ENCODE measurements at places on chromosomes 16 and 17.

- no peak for DNase-seq
Measured at GRCh38 chr17:76193591-76193990, 46.7 kb downstream of the RNF157 start.

DNA sequence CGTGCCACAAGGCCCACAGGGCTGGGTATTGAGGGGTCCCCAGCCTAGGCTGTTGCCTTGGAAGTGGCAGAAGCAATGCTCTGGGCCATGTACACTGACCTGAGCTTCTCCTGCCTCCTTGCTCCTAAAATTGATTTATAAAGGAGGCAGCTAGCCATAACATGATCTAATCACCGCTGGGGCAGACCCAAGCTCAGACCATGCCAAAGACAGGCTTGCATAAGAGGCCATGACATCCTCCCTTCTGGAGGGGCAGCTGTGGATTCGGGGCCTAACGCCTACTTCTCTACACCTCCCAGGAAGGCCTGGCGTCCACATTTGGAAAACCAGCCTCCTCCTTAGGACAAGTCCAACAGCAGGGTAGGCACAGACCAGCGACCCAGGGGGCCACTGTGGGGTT is 12.3 kb downstream of the HSD11B2 start:
- no peak for DNase-seq

DNA sequence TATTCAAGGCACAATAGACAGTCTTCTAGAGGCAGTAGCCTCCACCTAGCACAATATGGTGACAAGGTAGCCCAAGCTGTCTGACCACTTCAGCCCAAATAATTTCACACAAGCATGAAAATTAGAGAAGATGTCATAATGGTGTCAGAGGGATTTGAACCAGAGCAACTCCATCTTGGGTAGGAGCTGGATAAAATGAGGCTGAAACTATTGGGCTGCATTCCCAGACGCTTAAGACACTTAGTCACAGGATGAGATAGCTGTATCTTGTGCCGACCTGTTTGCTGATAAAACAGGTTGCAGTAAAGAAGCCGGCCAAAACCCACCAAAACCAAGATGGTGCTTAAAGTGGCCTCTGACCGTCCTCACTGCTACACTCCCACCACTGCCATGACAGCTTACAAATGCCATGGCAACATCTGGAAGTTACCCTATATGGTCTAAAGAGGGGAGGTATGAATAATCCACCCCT is 192.6 kb downstream of the CPPED1 start:
- DNase-seq, result no peak

GRCh38 chr17:74359916-74360315 is 1.8 kb downstream of the BTBD17 start:
- DNase-seq, result no peak

GRCh38 chr17:64341181-64341580 is 49.5 kb downstream of the PECAM1 start:
- no peak for DNase-seq

- DNase-seq, result peak; percentile 55
Measured at GRCh38 chr17:82317394-82318168, at the start of gene CD7. TSS of gene CD7 (minus strand) at chr17:82317608. CDS start at chr17:82317495, 113 bp downstream.

DNA sequence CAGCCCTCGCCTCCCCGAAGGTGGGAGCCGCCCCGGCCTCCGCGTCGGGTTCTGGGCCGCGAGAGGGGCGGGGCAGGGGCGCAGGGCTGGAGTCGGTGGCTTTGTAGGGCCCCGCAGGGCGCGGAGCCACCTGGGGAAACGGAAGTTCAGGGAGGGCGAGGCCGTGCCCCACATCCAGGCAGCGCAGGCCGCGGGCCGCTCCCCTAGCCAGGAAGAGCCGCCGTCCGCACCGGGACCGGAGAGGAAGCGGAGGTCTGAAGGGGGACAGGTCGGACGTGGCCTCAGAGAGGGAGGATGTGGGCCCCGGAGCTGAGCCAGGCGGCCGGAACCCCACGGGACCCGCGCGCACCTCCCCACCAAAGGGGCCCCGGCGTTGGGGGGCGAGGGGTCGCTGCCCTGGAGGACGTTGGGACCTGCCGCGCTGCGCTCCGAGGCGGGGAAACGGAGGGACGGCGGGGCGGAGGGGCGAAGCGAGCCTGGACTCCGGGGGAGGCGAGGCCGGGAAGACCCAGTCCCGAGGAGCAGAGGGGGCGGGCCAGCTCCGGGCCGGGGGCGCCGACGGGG is 482 bp upstream of the SLC16A3 start:
- peak; percentile 85 for DNase-seq

GRCh38 chr17:69540356-69540755 is 125.9 kb downstream of the MAP2K6 start:
- DNase-seq, result no peak

GRCh38 chr16:1908983-1909382 is 9.2 kb downstream of the HS3ST6 start:
- DNase-seq, result no peak

- DNase-seq, result no peak
Measured at GRCh38 chr16:79535130-79535529, 65.4 kb downstream of the MAF start.

- no peak for DNase-seq
Measured at GRCh38 chr17:1059131-1059795, 62.3 kb downstream of the TIMM22 start.

DNA sequence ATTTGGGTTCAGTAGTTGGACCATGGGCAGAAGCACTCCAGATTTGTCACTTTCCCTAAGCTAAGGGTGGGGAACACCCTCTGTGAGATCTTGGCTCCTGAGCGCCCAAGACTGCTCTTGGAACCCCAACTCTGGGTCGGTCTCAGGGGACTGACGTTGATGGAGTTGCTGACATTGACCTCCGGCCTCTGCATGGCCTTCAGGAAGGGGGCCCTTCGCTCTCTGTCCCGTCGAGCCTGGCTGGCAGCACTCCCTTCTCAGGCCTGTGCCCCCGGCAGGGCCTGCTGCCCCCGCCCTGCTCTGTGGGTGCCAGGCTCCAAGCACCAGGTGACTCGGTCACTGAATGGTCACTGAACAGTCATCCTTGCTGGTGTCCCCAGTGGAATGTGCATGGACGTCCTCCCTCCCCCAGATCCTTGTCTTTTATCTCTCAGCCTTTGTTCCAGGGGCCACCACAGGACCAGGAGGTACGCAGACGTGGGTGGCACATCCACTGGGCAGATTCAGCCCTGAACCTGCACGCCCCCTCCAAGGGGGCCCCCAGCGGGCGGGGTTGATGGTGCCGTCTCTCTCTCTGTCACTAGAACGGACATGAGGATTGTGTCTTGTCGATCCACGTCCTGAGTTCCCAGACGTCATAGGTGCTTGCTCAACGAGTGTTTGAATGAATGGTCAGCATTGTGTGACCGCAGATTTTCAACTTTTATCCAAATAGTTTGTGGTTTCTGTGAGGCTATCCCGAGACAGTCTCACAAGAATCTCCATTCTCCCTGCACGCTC is 314.5 kb downstream of the SEC14L1 start:
- no peak for DNase-seq

GRCh38 chr17:66767154-66767933 is 67.6 kb upstream of the CACNG5 start:
- no peak for DNase-seq
